ENCODE measurements at places on chromosomes 1 and 21. TPM values are rescaled to one million over a fixed set of nuclear protein-coding genes. Genes with fewer than 3 reads are reported as not detected.
A peak's percentile ranks its signal among the peaks of the same experiment; 100 is the strongest.

The NOTCH2 gene
- total RNA-seq: 89.2 TPM

The RIMKLA gene
- total RNA-seq: 3.7 TPM

DNA sequence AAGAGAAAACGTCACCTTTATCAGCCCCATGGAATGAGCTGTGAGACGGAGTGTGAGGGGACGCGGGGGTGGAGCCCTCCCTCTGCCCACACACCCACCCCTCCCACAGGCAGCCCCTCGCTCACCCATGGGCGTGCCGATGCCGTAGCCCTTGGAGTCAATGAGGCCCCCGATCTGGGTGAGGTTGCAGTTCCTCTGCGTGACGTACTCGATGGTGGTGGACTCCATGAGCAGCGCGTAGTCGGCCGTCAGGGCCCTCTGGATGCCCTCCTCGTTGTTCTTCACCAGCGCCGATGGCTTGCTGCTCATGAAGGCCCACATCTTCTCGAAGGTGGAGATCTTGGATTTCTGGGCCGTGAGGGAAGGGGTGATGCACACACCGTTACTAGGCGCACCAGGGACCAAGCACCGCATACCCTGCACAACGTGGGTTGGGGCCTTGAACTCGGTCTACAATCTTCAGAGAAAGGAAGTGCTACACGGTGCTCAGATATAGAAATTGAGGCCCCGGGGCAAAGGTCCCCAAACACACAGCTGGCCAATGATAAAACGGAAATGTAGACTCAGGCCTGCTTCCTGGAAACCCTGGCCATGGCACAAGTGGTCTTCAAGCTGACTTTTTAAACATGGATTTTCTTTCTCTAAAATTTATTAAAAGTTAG is 228.2 kb downstream of the GRIK3 start:
- H3K36me3 ChIP-seq: no peaks in the 10 kb centered on the region
- DNase-seq: no peak
- no peaks in the 10 kb centered on the region for H3K4me1 ChIP-seq
- H3K4me3 ChIP-seq: no peak overlapping the region

The AQP10 gene
- not detected for total RNA-seq

DNA sequence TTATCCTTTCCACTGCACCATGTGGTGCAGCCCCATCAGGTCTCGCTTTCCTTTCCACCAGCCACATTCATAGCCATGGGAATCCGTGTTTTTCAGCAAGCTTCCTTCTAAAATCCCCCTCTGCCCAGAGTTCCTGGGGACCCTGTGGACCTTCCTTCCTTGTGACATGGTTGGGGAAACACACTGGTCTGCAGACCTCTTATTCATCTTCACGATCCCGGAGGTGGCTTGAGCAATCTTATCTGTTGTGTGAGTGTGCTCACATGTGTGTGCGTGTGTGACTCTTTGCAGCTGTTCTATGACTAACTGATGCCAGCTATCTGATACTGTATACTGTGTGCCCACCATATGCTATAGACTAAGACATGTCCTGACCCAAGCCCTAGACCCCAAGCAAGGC is 15.6 kb upstream of the IL10 start:
- DNase-seq: no peak
- peak overlapping the region; percentile 6 for H3K4me3 ChIP-seq
- peaks cover 19% of the 10 kb centered on the region for H3K27me3 ChIP-seq
- peaks cover 70% of the 10 kb centered on the region for H3K4me1 ChIP-seq
- H3K27ac ChIP-seq: no peak overlapping the region
- H3K36me3 ChIP-seq: no peaks in the 10 kb centered on the region

All from activated naive CD8-positive, alpha-beta T cell treated with anti-CD3 and anti-CD28 coated beads, Interleukin-2, amount 10 ng/mL, durations not matched to agents 7 days and 5 days (primary cell).